ENCODE measurements at places on chromosomes 5 and 9.

- DNase-seq = no peak
Observed at GRCh38 chr5:74643111-74643562, 2.6 kb upstream of the ENC1 start.

- no peak for DNase-seq
Observed at GRCh38 chr5:1555011-1555807, 31.4 kb upstream of the LPCAT1 start.

GRCh38 chr9:115391168-115391825 is 273.3 kb upstream of the TNC start:
- no peak for DNase-seq

GRCh38 chr9:1916655-1917054 is 98.5 kb upstream of the SMARCA2 start:
- no peak for DNase-seq

DNA sequence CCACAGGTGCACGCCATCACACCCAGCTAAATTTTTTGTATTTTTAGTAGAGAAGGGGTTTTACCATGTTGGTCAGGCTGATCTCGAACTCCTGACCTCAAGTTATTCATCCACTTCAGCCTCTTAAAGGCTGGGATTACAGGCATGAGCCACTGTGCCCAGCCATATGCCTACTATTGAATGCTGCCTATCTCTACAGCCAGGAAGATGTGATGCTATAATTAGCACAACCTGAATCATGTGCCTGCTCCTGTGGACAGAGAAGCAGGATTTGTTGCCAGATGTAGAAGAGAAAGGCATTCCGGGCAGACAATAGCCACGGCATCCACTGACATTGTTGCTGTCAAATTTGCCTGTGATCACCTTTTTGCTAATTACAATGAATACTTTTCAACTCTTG is 24.4 kb upstream of the MLLT3 start:
- DNase-seq = no peak

DNA sequence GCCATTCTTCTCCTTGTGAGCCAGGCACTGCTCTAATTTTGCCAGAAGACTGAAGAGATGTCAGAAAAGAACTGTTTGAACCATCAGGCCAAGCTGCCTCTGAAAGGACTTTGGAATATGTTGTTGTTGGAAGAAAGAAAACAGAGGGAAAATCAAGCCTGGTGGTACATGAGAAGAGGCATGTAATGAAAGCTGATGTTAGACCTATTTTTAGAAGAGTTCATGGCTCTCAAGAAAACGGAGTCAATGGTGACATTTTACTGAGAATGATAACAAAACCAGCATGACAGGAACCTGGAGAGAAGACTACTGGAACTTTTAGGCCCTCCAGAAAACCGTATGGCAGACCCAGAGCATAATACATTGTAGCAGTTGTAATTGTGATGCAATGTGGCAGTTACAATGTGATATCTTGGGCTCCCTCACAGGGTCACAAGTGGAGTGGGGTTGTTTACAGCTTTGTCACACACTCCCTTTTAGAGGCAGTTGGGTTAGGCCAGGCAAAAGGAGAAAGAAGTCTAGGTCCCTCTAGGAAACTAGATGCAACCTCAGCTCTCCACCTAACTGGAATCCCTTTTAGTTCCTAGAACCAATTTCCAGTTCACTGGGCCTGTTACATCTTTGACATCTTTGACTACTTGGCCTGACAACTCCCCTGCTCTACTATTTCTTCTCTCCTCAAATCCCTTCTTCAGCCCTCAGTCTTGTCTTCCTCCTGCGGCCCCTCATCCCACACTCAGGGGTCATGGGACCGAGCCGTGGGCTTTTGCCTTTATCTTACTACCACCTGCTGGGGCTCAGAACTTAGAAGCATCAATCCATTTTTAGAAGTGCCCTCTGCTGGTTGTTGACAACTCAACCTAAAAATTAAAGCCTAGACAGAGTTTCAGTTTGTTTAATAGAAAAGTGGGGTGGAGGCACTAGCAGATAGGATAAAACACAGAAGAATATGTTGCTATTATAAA is 61.2 kb upstream of the JAK2 start:
- DNase-seq = no peak

- DNase-seq = no peak
Observed at GRCh38 chr9:121098567-121099198, 23.9 kb downstream of the CNTRL start.

DNA sequence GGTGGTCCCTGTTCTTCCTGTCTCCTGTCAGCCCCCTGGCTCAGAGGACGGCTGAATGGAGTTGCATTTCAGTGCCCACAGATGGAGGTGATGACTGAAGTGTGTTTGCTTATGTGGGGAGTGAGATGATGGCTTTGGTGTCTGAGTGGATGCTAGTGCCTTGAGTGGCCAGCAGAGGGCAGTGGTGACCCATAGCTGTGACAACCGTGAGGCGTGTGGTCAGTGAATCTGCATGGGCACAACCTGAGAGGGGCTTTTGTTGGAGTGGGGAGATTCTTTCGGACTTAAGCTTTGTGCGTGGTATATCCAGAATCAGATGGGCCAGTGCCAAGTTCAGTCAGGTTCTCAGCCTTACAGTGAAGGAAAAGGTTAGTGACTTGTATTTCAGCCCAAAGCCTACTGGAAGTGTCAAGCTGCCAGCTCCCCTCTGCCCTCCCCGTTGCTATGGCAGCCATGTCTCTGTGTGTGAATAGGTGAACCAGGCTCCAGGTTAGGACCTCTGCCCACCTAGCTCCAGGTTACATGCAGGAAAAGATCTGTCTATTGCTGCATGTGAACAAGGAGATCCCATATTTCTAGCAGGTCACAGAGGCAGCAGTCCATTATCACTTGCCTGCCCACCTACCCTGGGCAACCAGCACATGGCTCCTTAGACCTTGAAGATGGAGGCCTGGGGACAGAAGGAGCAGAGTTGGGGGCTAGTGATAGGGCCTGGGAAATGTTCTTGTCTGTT is 14.7 kb upstream of the CXXC5 start:
- peak; percentile 83 for DNase-seq

GRCh38 chr9:116700882-116701865 is 14.1 kb downstream of the TRIM32 start:
- DNase-seq = no peak

DNA sequence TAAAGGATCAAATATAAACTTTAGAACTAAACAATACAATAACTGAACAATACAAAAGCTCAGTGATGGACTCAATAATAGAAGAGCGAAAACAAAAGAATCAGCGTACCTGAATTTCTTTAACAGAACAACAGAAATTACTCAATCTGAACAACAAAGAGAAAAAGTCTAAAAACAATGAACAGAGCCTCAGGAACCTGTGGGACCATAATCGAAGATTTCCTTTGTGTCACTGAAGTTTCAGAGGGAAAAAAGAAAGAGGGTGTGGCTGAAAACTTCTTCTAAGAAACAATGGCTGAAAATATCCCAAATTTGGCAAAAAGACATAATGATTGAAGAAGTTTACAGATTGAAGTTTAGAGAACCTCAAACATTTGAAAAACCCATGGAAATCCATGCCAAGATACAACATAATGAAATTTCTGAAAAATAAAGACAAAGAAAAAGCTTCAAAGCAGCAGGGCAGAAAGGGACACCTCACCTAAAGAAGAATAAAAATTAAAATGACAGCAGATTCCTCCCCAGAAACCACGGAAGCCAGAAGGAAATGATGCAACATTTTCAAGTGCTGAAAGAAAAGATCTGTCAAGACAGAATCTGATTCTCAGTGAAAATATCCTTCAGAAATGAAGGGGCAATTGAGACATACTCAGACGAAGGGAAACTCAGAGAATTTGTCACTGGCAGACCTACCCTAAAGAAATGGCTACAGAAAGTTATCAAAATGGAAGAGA is 288.8 kb downstream of the ARL15 start:
- no peak for DNase-seq

DNA sequence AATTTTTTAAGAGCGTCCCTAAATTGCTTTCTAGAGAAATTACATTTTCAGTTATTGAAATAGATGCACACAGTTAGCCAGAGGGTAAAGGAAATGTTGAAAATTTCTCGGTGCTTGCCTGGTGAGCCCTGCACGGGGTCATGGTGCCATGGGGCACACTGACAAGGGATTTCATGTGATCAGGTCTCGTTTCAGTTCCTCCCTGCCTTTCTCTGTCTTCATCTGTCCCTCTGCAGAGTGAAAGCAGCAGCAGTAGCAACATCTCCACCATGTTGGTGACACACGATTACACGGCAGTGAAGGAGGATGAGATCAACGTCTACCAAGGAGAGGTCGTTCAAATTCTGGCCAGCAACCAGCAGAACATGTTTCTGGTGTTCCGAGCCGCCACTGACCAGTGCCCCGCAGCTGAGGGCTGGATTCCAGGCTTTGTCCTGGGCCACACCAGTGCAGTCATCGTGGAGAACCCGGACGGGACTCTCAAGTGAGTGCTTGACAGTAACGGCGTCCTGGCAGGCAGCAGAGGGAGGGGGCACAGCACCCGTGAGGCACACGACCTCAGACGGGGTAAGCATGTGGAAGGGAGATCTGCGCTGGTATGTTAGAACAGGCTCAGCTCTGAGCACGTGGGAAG is 89.1 kb upstream of the OTULINL start:
- no peak for DNase-seq

GRCh38 chr9:132456241-132456640 is 46.2 kb downstream of the CFAP77 start:
- no peak for DNase-seq

GRCh38 chr9:68683433-68683832 is 21.6 kb upstream of the PIP5K1B start:
- no peak for DNase-seq

GRCh38 chr5:61735531-61735930 is 403.5 kb downstream of the ZSWIM6 start:
- no peak for DNase-seq

DNA sequence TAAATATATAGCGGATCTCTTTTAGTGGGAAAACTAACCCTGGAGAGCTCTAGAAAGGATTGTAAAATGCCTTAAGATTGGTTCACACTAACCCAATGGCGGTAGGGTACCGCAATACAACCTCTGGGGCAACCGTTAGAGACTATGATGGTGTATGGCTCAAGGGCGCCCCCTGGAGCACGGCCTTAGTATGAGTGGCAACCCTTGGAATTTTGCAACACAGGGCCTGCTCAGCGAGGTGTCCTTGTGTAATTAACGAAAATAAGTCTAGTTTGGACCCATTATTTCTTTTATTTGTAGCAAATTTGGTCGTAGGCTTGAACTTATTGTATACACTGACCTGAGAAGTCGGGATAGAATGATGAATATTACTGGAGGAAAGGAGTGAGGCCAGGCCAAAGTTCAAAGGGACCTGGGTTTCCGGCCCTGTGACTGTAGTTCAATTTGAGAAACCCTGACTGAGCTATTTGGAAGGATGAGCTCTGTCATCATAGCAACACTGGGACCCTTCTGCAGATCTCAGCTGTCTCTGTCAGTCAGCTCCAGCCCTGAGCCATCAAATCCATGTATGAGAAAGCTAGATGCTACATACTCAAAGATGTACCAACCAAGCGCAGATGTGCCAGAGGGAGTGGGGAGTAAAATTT is 54.8 kb downstream of the CAMK4 start:
- DNase-seq = peak; percentile 77

DNA sequence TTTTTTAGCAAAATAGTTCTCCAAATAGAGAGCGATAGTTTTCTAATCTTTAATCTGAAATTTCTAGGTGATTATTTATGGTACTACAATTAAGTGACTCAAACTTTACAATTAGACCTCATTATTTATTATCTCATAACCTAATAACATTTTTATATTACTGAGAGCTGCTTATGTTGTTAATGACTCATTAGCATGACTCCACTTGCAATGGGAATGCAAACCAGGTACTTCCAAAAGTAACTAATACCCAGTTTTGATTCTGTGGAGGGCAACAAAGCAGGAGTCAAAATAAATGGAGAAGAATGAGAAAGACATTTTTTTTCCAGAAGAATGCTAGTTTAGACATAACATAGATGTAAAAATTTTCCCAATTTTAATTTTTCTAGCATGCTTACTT is 466.0 kb downstream of the PLK2 start:
- DNase-seq = no peak

GRCh38 chr9:22037954-22038690 is 29.0 kb upstream of the CDKN2B start:
- DNase-seq = no peak

GRCh38 chr9:79184831-79185230 is 386.9 kb upstream of the TLE4 start:
- no peak for DNase-seq

GRCh38 chr5:95870105-95870672 is 47.7 kb upstream of the GLRX start:
- no peak for DNase-seq

GRCh38 chr5:133565993-133566392 is 46.3 kb downstream of the FSTL4 start:
- no peak for DNase-seq

DNA sequence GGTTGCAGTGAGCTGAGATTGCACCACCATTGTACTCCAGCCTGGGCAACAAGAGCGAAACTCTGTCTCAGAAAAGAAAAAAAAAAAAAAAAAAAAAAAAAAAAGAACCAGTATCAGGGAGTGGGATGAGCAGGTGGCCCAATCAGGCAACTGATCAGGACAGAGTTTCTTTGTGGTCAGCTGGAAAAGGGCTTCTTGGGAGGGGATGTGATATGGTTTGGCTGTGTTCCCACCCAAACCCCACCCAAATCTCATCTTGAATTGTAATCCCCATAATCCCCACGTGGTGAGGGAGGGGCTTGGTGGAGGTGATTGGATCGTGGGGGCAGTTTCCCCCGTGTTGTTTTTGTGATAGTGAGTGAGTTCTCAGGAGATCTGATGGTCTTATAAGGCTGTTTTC is 4.7 kb upstream of the GCNT1 start:
- no peak for DNase-seq

GRCh38 chr9:95764533-95765319 is 110.8 kb upstream of the ERCC6L2 start:
- no peak for DNase-seq

DNA sequence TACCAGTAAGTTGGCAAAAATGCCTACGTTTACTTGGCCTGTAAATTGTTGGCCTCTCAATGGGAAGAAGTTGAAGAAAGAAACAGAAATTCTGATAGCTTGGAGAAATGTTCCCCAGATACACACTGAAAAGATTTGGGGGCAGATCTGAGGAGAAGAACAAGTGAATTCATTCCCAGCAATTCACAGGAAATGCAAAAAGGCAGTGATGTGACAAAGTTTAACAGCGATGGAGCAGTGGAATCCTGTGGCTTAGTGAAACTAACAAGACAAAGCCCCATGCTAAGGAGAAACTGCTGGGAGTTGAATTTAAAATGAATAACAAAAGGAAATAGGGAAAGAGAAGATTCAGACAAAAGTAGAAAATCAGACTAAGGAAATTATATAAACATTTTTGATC is 213.2 kb upstream of the EDIL3 start:
- no peak for DNase-seq
